GM04503 (cell line): ENCODE measurements at places on chromosomes 2 and 18.

DNA sequence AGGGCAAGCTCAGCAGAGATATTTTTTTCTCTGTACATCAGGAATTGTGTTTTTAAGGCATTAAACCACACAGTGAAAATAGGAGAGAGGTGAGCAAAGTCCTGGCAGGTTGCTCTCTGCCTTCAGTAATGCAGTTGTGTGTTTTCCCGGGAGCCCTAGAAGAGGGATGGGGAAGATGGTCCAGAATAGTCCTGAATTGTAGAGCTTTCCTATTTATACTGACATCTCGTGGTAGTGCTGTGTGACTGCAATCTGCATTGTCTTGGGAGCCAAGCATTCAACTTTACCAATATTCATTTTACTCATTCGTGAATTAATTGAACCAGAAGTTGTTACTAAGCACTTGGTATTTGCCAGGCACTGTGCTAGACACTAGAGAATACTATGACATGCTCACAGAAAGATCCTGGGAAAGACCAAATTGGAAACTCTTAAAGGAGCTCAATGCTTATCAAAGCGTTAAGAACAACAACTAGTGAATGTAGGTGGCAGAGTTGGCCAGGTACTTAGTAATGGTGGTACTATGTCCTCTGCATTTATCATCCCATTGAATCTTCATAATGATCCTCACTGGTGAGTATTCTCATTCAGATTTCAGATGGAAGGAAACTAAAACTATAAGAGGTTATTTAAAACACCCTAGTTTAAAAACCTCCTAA is 214.6 kb downstream of the TRIB2 start:
- DNase-seq, result no peak

- DNase-seq, result no peak
Observed at GRCh38 chr2:103268841-103269498, 507.1 kb downstream of the TMEM182 start.

- DNase-seq, result no peak
Observed at GRCh38 chr18:58180738-58181353, 136.8 kb downstream of the NEDD4L start.

DNA sequence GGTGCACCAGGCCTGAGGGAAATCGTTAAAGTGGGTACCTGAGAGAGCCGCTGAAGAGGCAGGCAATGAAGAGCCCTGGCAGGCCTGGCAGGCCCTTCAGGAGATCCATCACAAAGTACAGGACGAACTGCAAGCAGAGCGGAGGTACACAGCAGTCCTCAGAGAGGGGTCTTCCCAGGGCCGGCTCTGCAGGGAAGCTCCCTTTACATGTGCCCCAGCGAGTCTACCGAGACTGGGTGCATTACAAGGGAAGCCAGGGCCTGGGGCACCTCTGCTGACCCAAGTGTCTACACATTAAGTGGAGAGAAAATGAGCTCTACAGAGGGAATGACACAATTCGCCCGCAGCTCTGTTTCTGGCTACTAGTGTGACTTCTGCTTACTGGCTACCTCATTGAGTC is 8.1 kb upstream of the ATRAID start:
- no peak for DNase-seq

GRCh38 chr2:200787351-200788120 is 24.2 kb upstream of the BZW1 start:
- no peak for DNase-seq
